Stimulated activated CD8-positive, alpha-beta memory T cell treated with anti-CD3 and anti-CD28 coated beads, Interleukin-7, amount 100 ng/mL, for 1 hour (primary cell): ENCODE measurements at places on chromosomes 12 and 14.

- DNase-seq: no peak
Observed at GRCh38 chr14:25988536-25988935, 609.3 kb downstream of the NOVA1 start.

- DNase-seq: no peak
Observed at GRCh38 chr14:104699426-104699748, 10.0 kb downstream of the INF2 start.

DNA sequence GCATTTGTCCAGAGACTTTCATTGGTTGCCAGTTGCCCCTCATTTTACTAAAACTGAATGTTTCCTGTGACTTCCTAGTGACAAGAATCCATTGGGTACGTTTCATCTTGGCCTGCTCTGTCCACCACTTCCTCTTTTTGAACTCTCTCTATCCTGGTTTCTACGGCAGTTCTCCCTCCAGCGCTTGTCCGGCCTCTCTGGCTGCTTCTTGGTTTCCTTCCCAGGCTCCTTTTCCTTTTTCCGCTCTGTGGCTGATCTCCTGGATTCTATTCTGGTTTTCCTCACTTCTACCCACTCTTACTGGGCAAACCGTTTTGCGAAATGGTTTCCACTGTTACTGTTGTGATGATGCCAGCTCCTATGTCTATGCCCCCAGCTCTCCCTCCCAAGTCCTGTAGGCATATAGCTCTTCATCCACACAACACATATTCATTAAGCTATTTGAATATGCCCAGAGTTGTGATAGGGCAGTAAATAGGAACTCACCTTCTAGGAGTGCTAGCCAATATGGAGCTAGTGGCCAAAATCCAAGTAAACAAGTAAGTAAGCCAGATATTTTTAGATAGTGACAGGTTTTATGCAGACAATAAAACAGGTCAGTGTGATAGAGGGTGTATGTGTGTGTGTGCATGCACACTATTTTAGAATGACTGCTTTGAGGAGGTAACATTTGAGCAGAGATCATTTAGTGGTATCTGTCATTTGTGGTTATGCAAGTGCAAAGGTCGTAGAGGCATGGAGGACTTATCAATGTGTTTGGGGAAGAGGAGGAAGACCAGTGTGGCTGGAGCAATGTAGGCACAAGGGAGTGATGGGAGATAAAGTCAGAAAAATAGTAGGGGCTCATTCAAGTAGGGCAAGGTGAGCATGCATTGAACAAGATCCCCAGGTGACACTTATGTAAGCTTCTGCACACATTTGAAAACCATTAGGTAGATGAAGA lies 27.9 kb upstream of the CTDSP2 start:
- no peak for DNase-seq

DNA sequence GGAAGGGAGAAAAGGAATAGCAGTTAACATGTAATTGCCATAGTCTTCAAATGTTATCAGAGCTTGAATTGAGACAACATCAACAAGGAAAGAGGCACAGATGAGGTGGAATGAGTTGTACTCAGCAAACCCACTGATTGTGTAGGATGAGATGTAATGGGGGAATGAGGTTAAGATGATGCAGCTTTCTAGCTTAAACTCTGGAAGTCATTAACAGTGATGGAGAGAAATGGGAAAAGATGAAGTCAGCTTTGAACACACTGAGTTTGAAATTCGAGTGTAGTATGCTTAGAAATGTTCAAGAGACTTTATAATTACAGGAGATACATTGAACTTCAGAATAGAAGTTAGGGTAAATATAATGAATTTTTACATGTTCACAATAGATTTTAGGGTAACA lies 106.9 kb downstream of the PRKD1 start:
- DNase-seq: no peak

DNA sequence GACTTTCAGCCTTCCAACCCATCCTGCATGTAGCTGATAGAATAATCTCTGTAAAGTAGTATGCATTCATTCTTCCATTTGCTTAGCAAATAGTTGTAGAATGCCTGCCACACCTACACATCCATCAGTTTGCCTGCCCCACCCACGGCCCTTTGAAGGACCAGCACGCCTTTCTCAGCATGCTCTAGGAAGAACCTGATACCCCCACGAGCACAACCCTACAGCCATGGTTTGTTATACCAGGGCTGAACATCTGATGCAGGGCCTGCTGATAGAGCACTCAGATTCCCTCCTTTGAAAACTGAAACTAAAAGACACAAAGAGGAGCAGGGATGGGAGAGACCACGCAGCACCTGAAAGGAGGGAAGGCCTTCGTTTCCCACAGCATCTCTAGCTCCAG lies 205.1 kb downstream of the ANO2 start:
- no peak for DNase-seq

DNA sequence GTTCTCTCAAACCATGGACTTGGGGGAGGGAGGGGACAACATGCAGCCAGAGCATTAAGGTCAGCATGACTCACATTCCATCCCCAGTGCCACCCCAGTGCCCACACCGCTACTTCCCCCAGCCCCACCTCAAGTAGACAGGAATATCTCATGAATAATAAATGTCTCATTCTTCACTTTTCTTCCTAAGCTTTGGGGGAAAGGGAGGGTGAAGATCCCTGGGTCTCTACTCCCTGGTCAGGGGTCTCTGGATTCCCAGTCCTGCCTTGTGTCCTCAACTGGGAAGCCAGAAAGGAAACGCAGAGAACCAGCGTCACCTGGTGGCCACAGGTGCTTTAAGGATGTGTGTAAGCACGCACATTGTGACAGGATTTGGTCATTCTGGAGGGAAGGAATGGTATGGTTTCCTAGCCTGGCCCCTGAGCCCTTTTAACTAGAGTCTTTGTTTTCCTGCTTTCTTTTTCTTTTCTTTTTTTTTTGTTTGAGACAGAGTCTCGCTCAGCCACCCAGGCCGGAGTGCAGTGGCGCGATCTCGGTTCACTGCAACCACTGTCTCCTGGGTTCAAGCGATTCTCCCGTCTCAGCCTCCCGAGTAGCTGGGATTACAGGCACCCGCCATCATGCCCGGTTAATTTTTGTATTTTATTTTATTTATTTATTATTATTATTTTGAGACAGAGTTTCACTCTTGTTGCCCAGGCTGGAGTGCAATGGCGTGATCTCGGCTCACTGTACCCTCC lies 3.4 kb downstream of the GPR84 start:
- no peak for DNase-seq

DNA sequence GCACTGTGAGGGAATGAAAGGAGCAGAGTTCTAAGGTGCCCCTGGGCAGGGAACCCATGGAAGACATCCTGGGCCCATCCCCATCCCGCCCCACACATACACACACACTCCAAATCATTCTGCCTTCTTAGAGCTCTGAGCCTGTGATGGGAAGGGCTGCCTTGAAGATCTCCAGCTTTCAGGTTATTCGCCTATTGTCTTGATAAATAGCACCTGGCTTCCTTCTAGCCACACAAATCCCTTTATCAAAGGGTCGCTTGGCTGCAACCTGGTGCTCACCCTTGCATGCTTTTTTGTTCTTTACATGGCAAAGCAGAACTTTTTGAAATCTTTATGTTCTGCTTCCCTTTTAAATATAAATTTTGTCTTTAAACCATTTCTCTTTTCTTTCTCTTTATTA lies 112.2 kb upstream of the TMTC1 start:
- no peak for DNase-seq

DNA sequence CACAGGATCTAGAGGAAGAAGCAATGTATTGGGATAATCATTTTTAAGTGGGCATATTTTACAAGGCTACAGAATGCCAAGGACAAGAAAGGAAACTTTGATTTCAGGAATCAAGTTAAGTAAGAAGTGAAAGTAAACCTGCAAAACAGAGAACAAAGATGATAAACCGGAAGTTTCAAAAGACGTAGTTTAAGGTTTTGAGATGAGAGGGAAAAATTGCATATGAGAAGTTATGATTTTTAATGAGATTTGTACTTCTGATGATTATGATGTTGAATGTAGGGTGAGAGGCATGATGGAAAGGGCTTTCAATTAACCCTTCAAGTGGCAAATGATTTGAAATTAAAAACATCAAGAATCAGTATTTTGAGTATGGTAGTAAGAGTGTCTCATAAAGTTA lies 134.9 kb downstream of the CAPZA3 start:
- no peak for DNase-seq

GRCh38 chr12:91191513-91192111 lies 9.0 kb upstream of the DCN start:
- DNase-seq: no peak

DNA sequence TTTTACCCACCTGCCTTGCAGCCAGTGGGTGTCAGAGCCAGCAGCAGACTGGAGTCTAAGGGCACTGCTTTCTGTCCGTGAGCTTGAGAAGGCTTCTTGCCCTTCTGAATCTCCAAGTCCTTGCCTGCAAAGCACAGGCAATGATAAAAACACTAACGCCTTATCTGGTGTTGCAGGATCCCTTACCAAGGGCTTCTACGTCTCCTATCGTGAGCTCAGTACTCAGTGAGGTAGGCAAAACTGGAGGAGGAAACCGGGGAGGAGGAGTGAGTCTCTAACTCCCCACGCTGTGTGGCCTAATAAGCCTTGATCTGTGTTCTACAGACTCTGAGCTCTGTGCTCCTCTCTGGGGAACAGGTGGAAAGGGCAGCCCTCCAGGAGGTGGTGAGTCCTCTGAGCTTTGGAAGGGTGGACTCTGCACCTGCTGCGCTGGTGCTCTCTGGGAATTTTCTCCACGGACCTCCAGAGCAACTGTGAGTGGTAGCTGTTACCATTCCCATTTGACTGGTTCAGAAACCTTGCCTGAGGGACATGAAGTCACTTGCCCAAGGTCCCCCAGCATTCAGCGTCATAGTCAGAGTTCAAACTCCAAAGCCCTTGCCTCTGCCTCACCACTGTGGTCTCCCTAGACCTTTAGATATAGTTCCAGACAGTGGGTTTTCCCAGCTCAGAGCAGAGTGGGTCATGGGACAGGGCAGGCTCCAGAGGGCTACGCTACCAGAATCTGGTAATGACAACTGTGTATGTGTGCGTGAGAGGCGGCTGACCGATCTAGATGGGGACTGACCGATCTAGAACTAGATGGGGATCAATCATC lies 7.0 kb upstream of the MARK3 start:
- no peak for DNase-seq

- DNase-seq: peak; percentile 37
Observed at GRCh38 chr12:66860752-66861750, 182.2 kb upstream of the GRIP1 start.

DNA sequence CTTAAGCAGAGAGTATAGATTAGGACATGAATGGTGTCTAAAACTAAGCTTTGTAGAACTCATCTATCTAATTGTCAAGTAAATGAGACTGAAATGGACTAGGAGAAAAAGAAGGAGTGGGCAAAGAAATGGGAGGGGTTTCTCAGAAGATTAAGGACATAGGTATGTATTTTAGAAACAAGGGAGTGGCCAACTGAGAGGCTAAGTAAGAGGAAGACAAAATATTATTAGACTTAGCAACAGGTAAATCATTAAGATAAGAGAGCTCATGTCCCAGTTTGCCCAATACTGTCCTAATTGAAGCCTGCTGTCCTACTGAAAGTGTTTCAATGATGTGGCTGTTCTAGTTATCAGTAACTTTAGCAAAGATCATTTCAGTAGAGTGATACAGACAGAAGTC lies 171.4 kb downstream of the KITLG start:
- DNase-seq: no peak

- no peak for DNase-seq
Observed at GRCh38 chr14:60226298-60226697, 22.7 kb upstream of the PPM1A start.

- DNase-seq: no peak
Observed at GRCh38 chr12:114006482-114007425, 40.6 kb upstream of the RBM19 start.

GRCh38 chr14:68935761-68936214 lies 43.3 kb downstream of the ACTN1 start:
- DNase-seq: no peak

DNA sequence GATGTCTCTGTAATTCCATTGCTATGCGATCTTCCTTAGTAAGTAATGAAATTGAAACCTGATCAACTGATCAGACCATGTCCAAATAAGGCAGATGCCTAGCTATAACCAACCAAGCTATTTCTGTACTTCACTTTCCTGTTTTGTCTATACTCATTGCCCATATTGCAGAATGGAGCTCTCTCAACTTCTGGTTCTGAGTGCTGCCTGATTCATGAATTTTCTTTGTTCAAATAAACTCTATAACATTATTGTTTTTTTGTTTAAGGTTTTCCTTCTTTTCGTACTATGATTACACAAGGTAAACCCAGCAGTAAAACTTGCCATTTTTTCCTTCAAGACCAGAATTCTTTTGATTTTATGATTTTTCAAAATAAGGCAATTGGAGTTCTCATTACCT lies 16.3 kb downstream of the COX16 start:
- no peak for DNase-seq

DNA sequence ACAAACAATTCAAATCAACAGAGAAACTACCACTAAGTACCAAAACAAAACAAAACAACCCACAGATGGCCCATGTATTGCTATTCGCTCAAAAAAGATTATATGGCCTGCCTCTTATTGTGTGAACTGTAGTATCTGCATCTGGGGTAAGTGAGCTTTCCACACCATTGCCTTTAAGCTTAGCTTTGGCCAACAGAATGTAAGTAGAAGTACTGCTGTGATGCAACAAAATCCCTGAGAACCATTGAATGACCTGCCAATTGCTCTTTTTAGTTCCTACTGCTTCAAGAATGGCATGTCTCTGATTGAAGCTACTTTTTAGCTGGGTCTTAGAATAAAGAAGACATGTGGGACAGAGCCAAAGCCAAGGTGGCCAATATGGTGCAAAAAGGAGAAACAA lies 32.5 kb downstream of the PPFIA2 start:
- DNase-seq: no peak

- no peak for DNase-seq
Observed at GRCh38 chr14:51732494-51733112, 80.9 kb downstream of the FRMD6 start.

DNA sequence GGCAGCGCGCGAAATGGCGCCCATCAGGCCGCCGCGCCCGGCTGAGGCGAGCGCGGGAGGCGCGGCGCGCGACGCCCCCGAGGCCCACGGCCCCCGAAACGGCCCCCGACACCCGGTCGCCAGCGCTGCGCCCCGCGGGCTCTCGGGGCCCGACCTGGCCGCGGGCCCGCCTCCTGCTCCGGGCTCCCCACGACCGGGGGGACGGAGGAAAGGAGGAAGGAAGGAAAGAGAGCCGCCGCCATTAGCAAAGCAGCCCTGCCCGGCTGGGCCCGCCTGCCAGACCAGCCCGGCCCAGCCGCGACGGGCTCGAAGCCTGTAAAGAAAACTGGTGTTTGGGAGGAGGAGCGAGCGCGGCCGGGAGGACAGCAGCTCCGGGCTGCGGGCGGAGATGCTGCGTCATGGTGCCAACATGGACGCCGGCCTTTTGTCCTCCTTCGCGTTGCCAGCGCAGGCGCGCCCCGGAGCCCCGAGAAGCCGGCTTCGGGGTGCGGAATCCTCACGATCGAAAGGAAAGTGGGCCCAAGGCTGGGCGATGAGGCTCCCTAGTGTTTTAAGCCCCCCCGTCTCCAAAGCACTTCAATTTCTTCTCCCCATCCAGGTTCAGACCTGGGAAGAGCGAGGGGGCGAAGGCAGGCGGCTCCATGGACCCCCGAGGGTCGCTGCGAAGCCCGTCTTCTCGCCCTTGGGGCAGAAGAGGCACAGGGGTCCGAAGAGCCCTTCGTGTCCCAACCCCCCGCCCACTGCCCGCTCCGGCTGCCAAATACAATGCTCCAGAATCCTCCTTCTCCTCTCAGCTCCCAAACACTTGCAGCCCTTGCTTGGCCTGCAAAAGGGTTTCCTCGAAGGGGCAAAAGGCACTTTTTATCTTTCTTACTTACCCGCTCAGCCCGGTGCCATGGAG lies 2.9 kb upstream of the SETD1B start:
- DNase-seq: no peak
